ENCODE measurements at places on chromosomes 1 and 21. TPM values are rescaled to one million over a fixed set of nuclear protein-coding genes. Genes with fewer than 3 reads are reported as not detected.

NBPF19 gene
- 2.3 TPM for total RNA-seq

SPRR2G gene
- total RNA-seq, result not detected

AMY1C gene
- not detected for total RNA-seq

TMEM52 gene
- total RNA-seq, result 0.09 TPM

CYP4B1 gene
- total RNA-seq, result not detected

PTPN22 gene
- total RNA-seq, result 3.7 TPM

MANEAL gene
- 0.75 TPM for total RNA-seq

BEST4 gene
- not detected for total RNA-seq

GON4L gene
- 22.0 TPM for total RNA-seq
